ENCODE measurements at places on chromosomes 13 and 19.

DNA sequence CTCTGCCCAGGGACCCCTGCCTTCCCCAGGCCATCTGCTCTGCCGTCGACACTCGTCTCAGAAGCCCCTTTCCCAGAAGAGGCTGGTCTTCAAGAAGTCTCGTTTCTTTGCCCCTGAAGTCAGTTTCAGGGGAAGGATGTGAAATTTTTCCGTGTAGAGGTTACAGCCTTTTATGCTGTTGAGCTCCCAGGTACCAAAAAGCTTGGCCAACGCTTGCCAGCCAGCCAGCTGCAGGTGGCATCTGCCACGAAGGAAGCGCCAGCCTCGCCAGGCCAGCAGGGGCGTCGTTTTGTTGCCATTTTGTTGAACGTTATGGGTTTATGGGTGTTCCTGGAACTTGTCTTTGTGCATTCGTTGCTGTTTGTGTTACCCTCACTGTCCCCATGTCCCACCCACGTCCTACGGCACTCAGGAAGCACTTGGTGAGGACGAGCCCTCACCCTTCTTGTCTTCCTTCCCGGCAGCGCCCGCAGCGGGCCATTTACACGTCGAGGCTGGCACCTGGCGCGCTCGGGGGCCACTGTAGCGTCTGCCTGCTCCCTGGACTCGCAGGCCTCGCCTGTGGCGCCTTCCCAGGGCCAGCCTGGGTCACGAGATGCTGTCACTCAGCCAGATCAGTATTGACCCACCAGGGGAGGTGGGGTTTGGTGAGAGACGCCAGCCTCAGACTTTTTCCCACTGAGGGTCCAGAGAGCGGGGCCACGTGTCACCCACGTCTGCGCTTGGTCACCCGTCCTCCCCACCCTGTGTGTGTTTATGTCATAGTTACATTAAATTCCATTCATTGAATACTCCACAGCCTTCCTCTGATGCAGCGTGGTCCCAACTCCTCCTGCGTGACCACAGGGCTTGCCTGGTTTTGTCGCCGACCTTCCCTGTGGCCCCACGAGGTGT is 37.1 kb downstream of the AP1M1 start:
- no peak for DNase-seq

DNA sequence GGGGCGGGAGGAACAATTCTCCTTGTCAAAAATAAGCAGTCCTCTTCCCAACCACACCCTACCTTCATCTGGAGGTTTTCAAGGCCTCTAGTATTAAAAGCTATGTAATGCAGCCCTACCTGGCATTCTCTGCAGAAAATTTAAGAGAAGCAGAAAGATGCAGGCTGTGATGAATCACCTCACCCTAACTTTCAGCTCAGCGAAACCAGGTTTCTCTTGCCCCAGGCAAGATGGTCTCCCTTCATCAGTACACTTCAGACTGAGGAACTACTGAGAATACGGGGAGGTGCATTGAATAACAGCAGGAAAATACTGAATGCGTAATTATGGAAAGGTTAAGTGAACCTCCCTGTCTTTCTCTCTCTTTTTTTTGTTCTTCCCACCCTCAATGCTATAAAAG is 437.6 kb upstream of the KLF12 start:
- no peak for DNase-seq

DNA sequence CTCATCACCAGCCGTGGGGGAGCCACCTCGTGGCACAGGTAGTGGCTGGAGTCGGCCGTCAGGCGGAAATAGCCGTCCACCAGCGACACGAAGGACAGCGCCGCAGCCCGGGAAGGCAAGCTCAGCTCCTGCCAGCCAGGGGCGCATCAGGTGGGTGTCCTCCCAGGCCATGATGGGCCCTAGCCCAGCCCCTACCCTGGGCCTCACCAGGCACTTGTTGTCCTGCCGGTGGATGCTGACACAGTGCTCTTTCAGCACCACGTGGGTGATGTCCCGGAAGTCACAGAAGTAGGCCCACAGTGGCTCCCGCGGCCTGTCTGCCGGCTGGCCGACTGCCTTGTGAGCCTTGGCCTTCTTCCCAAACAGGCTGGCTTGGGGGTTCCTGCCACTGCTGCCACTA is 15.7 kb downstream of the TYK2 start:
- DNase-seq: no peak

- no peak for DNase-seq
These were observed 31.2 kb downstream of the KEAP1 start for GRCh38 chr19:10471909-10472308.

GRCh38 chr13:102928941-102929675 is 83.3 kb downstream of the ERCC5 start:
- DNase-seq: no peak

DNA sequence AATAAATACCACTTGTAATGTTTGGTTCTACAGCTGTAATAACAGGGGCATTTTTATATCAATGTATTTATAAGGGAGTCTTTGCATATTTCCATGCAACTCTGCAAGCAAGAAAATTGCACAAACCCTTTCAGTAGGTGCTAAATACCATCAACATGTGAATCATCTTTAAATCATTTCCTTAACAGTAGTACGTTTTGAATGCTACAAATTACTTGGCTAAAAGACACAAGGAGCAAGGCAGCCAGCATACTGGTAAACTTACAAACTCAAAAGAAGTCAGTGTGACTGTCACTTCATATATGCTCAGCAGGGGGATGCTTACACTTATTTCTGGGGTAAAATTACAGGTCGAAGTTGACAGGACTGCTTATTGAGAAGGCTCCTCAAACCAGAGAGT is 402.4 kb downstream of the EFNB2 start:
- DNase-seq: no peak

DNA sequence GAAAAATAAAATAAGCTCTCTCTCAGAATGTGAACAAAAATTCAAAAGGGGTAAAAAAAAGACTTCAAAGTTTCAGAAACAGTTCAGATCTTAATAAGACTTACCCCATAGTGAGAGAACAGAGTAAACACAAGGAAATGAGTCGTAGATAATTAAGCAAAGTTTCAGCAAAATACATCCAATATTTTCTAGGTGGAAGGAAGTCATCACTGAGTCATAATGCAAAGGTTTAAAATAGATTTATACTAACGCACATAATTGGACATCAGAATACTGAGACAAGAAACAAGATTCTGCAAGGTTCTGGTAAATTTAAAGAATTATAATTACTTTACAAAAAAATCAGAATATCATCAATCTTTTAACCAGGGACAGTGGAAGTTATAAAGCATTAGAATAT is 1370.7 kb upstream of the ATXN8OS start:
- DNase-seq: no peak

GRCh38 chr19:54162241-54162805 is 2.8 kb upstream of the LENG1 start:
- DNase-seq: peak; percentile 88

- no peak for DNase-seq
These were observed 93.9 kb downstream of the LIG4 start for GRCh38 chr13:108121406-108121805.

- no peak for DNase-seq
These were observed 46.5 kb upstream of the RCBTB2 start for GRCh38 chr13:48579165-48579918.

- no peak for DNase-seq
These were observed 8.9 kb downstream of the CIC start for GRCh38 chr19:42277821-42278451.

GRCh38 chr13:99656092-99656745 is 154.9 kb downstream of the TM9SF2 start:
- peak; percentile 73 for DNase-seq

DNA sequence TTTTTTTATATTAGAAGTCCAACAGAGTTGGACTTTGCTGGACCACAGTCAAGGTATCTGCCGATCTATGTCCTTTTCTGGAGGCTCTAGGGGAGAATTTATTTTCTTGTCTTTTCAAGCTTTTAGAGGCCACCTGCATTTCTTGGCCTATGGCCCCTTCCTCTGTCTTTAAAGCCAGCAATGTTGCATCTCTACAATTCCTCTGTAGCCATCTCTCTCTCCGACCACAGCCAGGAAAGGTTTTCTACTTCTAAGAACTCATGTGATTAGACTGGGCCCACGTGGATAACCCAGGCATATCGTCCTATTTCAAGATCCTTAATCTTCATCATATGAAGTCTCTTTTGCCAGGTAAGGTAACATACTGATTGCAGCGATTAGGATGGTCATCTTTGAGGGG is 43.5 kb upstream of the RGCC start:
- no peak for DNase-seq

DNA sequence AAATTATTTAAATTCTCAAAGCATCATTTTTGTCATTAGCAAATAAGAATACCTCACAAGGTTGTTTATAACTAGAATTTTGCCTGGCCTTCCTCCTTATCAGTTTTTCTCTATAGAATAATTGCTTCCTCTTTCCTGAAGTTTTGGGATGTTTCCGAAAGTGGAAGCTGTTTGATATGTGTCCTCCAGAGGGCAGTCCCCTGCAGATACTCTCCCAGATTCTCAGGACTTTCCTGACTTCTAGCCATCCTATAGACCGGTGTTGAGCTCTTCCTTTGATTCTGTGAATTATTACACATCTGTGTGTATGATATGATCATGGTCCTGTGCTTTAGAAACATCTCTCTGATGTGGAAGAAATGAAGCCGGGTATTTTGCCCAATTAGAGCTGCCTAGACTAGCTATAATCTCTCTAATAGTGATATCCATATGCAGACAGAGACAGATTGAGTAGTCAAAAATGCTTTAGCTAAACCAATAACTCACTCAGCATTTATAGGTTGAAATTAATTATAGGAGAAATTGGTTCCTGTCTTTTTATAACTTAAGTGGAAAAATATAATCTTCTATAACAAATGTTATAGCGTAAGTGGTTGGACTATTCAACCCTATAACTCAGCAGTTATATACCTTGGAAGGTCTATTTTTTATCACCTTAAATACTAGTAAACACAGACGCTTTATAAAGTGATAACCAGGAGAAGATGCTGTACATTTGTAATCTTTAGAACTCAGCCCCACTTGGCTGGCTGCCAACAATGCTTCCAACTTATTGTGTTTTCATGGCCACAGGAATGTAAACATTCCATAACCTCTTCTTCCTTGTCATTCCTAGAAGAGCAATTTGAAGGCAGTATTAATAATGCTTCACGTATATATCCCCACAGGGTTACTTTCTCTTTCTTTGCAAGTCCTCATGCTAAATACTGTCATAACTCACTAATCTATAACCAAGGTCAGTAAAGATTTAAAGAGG is 201.0 kb upstream of the RXFP2 start:
- DNase-seq: peak; percentile 45

GRCh38 chr13:73665261-73665660 is 468.9 kb downstream of the KLF12 start:
- DNase-seq: no peak

DNA sequence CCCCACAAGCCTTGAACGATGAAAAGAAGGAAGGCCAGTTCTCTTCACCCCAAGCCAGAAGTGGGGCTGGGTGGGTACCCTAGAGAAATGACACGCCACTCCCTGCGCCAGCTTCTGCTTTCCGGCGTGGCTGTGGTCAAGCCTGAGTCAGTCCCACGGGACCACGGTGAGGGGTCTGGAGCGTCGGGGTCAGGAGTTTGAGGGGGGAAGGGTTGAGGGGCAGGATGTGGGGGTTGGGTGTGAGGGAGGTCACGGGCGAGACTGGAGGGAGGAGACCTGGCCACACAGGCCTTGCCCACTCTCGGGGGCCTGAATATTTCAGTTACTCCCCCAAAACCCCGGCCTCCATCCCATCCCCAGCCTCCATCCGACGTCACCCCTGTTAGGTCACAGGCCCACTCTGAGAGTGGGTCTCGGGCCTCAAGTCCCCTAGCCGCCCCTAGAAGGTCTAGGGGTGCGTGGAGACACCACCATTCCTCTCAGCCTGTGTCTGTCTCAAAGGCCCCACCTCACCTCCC is 500 bp upstream of the IFI30 start:
- DNase-seq: no peak

DNA sequence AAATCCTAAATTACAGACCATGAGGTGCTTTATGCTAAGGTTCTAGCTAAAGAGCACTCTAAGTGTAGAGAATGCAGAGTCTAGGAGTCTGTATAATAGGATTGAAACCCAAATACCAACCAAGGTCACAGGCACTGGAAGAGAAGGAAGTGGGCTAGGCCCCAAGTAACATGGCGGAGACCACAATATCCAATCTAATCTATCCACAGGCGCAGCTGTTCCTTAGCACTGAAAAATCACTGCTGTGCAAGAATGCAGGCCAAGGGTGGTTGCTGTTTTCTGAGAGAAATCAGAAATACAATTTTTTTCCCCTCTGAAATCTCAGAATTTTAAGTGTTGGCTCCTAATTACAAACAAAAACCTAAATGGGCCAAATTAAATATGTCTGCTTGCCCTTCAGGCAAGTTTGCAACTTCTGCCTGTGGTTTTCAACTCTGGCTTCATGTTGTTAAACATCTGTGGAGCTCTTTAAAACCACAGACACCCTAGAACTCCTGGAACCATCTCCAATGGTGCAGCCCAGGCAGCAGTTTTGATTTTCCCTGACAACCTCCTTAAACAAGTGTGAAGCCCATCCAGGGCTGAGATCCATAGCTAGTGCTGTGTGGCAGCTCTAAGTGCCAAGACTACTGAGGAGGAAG is 6.1 kb downstream of the RANBP3 start:
- no peak for DNase-seq

DNA sequence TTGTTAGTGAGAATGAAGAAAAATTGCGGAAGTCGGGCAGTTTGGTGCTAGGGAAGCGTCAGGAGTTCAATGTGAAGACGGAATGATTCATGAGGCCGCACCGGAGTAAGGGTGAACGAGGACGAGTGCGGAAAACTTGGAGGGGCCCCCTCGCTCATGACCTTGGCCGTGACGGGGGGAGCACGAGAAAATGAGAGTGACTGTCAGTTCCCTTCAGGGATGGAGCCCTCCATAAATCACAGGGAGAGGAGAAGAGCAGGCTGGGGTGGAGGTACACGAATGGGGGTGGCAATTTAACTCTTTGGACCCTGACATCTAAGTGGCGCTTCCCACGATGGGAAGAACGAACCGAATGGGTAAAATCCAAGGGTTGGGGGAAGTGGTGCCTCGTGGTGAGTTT is 486.4 kb downstream of the TSHZ3 start:
- no peak for DNase-seq

- peak; percentile 83 for DNase-seq
These were observed 12.7 kb upstream of the HNRNPL start for GRCh38 chr19:38862321-38863059.

- no peak for DNase-seq
These were observed 3.6 kb downstream of the TLE2 start for GRCh38 chr19:3025549-3025886.

GRCh38 chr13:20451397-20451796 is 74.3 kb downstream of the CRYL1 start:
- DNase-seq: no peak

DNA sequence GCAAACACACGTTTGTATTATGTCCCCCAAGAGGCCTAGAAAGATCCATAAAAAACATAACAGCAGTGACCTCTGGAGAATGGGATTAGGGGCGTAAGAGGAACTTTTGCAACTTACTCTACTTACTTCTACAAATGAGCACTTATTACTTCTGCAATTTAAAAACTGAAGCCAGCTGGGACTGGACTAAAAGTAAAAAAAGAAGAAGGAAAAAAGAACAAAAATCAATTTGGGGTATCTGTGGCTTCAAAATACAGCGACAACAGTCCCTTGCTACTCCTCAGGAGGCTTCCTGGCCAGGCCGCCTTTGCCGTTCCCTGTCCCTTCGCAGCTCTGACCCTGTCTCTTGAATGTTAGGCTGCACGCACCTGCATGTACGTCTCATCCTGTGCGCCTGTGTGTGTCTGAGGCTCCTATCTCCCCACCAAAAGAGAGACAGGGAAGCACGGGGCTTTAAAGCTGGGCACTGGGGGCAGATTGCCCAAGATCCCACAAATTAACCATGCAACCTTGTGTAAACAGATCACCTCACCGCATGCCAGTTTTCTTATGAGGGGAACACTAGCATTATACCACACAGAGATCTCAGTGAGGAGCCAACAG is 12.1 kb upstream of the FKRP start:
- DNase-seq: no peak

Data from T47D (cell line).